Right kidney (tissue), 9 donors: ENCODE measurements at places on chromosomes 7 and 10.

GRCh38 chr10:124166431-124167125, 73.2 kb upstream of the CHST15 start:
- no peak for DNase-seq

DNA sequence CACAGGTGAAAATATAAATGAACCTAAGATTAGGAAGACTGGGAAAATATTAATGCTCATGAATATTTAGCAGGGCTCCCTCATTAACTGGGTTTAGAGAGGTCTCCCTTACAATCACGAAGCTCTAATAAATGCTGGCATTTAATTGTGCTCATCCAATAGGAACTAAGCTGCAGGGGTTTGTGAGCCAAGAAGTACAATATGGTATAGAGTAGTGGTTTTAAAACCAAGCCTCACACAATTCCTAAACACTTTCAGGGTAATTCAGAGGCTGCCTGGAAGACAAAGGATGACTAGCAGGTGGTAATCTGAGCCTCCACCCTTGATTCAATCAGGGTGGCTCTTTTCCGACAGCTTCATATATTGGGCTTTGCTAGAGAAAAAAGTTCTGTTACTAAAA, 103.3 kb downstream of the GPAM start:
- no peak for DNase-seq

DNA sequence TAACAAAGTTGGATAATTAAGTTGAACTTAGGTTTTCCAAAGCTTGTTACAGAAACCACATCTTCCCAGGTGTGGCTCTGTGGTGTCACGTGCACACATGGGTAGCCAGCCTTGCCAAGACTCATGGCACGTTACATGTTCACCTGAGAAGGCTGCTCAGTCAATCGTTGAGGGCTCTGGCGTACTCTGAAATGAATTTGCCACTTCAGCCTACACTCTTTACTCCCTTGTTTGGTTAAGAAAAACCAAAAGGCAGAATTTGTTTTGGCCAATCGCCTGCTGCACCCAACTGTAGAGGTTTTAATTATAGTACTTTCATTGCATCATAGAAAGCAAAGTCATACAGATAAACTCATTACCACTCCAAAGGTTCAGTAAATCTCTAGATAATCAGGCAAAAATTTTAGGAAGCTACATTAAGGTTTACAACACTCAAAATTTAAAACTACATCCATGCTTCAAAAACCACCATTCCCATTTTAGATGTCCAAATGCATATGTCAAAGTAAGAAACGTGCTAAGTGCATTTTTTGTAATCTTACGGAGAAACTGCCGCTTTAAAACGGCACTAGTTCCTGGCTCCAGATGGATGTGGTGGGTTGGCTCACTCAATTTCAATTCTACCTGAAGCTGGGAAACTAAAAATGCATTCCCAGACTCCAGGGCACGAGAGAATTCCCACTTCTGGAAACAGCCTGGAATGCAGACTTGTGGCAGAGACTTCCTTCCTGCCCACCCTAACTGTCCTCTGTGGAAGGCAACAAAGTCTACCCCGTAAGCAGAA, 88.4 kb downstream of the DIP2C start:
- DNase-seq, result no peak

GRCh38 chr10:62467527-62467926, 93.4 kb downstream of the ZNF365 start:
- no peak for DNase-seq

- DNase-seq, result no peak
Observed at GRCh38 chr10:114770009-114770408, 51.6 kb upstream of the FHIP2A start.

DNA sequence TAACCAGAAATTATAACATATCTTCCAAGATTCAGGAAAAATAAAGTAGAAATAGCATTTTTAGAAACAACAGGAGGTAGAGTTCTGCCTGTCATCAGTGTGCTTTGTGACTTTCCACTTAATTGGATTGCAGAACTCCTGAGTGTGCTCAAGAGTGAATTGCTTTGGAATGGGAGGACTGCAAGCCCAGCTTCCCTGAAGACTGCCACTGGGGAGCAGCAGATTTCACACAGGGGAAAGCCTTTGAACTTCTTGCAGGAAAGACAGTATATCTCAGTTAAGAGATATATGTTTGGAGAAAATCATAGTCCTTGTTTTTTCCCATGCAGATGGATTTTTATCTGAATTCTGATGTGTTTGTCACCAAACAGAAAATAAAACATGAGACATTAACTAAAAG, 124.5 kb downstream of the TMEM168 start:
- DNase-seq, result no peak

- DNase-seq, result no peak
Observed at GRCh38 chr10:91350651-91351081, 59.5 kb upstream of the HECTD2 start.

DNA sequence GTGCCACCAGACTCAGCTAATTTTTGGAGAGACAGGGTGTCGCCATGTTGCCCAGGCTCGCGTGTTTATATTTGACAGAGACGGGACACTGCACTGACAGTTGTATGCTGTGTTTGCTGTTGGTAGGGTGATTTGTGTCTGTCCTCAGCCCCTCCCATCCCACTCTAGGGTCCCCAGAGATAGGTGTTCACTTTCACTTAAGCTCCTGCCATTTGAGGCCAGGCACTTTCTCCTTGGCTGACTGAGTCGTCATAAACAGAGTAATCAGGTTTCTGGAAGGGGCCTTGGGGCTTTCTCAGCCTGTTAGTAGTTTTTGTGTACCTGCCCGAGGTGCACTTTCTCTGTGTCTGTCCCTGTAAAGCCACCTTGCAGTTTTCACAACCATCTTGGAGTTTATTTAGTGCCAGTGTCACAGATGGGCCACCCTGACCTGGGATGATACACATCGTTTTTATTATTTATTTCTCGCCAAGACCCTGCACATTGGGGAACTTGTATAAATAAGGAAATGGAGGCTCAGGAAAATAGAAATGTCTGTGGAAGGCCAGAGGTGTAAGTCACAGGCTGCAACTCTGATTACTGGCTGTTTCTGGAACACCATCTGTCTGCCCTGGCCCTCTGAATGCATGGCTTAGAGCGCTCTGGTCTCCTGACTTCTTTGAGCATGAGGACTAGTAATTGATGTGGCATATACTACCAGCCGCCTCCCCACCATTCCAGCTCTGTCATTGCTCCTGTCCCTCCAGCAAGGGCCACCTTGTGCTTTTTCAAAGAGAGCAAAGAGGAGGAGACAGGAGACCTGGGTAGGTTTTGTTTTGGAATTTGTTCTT, 81.9 kb upstream of the PDCD4 start:
- no peak for DNase-seq

DNA sequence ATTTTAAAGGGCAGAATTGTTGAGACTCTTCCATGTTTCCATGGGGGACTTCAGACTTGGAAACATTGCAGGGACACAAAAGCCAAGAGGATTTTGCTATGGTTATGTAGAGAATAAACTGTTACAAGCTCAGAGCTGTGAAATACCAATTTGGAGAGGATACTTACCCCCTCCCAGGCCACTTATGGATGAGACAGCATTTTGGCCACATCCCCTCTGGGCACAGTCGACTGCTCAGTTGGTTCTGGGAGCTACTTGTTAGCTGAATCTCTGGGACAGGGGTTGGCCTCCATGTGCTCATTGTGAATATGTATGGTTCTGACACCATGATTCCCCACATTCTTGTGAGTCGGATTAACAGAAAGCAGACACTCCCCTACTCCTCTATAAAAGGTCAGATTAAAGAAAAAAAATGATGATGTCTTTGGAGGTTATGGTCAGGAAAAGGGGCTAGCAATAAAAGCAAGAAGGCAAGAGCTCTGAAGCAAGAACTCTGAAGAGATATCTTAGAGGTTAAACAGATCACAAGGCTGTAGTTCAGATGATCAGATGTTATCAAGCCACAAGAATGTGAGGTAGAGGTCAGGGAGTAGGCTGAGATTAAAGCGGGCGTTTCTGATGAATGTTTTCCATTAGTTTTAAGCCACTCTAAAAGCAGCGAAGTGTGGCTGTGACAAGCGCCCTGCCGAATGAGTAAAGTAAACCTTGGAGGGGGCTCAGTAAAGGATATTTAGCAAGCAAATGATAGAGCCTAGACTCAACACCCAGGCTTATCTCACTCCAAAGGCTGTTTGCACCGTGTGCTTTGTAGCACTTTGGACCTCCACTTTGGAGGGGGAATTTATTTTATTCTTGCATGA, 17.2 kb downstream of the STAMBPL1 start:
- no peak for DNase-seq

DNA sequence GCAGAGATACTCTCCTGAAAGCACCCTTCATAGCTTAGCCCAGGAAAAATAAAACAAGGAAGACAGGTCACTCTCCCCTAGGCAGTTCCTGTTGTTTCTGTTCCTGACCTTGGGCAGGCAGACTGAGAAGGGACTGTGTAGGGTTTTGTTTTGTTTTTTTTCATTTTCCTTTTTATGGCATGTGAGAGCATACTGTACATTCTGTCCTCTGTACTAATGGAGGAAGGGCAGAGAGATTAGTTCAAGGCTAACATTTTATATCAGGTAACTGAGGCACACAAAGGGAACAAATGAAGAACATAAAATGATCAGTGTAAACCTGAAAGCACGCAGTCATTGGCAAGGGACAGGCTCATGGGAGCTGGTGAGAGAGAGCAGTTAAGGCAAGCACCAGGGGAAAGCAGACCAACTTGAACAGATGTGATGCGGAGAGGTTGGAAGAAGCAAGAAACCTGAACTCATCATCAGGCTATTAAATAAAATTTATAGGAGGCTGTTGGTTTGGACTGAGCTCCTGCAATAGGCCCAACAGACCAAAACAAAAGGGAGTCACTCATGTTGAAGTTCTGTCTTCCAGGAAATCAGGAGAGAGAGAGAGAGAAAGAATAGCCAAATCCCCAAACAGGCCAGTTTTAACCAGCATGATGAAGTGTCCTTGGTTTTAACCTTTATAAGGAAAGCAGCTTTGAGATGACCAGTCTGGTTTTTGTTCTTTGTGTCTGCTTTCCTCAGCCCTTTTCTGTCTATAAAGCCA, 34.1 kb upstream of the PDCD4 start:
- no peak for DNase-seq

DNA sequence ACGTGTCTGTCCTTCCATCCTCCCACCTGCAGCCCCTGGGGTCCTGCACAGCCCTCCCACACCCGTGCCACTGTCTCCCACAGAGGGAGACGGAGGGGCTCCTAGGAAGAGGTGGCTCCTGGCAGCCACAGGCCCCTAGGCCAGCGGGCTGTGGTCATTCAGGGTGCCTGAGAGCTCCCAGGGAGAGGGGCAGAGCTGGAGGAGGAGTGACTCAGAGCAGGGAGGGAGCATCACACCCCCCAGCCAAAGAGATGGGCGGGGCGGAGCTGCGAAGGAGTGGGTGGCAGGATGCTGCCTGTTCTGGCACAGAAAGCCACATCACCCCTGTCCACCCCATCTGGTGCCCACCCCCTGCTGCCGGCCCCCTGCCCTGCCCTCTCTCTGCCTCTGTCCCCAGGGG, 50.5 kb downstream of the STK32C start:
- DNase-seq, result no peak

DNA sequence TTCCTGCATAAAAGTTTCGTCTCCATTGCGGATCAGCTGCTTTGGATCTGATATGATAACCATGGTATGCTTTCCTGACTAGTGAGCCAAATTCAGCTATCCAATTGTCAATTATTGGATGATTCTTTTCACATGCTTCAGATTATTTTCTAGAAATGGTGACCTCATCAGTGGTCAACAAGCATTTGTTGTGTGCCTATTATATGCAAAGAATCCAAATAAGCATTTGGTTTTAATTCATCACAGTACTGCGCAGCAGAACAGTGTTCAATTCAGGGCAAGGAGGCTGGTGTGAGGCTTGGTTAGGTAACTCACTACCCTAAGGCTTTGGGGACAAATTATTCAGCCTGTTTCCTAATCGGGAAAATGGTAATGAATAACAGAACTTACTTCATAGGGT, 200.5 kb downstream of the SKAP2 start:
- no peak for DNase-seq

GRCh38 chr10:97171001-97171400, 14.8 kb downstream of the SLIT1 start:
- DNase-seq, result no peak

DNA sequence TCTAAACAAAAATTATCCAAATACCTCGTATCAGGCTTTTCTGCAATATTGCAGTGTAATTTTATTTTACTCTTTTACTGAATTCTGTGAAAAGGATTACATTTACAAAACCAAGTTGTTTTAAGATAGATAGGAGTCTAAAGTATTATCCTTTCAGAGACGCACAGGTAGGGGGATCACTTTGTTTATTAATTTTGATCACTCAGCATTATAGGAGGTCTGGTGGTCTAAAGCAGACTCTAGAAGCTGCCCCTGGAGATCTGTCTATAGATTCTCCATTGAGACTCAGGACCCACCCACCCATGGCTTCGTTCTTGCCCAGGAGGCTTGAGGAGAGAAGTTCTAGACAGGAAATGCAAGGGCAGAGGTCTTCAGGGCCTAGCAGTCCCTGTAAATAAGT, 223.4 kb upstream of the YAE1 start:
- DNase-seq, result no peak

DNA sequence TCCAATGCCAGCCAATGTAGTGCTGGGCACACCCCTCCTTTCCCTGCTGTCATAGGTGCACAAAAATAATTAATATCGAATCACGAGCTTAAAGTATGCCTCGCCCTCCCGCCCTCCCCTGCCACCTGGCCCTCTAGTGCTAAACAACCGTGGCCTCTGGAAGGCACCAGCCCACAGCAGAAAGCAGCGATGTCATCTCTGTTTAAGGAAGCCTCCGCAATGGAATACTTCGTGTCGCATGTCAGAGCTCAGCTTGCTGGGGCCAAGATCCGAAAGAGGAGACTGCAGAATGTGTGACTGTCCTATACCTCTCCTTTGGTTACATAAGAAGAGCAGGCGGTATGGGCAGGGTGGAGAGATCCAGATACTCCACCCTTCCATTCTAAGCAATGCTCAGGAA, 71.5 kb downstream of the RHOBTB1 start:
- DNase-seq, result no peak

- peak; percentile 70 for DNase-seq
Observed at GRCh38 chr7:45888185-45888992, at the start of gene IGFBP1. TSS of gene IGFBP1 (plus strand) at chr7:45888488. CDS start at chr7:45888653, 165 bp downstream.

DNA sequence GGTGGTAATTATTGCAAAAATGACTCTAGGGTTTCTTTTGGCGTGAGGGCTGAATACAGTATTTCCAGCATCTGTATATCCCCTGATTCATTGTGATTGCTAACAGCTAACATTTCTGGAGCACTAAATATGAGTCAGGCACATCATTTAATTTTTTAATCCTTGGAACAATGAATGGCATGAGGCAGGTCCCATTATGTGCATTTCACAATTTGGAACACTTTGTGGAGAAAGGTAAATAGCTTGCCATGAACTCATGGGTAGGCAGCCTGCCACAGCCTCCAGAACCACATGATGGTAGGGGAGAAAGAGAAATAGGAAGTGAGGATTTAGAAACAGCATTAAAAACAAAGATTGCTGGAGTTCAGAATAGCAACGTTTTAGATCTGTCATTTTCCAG, 1.7 kb downstream of the NPTX2 start:
- DNase-seq, result no peak

- no peak for DNase-seq
Observed at GRCh38 chr10:96249264-96249663, 22.1 kb downstream of the BLNK start.

GRCh38 chr10:95478935-95479334, 82.2 kb downstream of the SORBS1 start:
- DNase-seq, result no peak

GRCh38 chr7:37765421-37765829, 81.9 kb downstream of the GPR141 start:
- DNase-seq, result no peak
